Cardiac muscle cell (in vitro differentiated cells and primary cell): ENCODE measurements at places on chromosomes 11 and 22. TPM values are rescaled to one million over a fixed set of nuclear protein-coding genes. Genes with fewer than 3 reads are reported as not detected.

- peak; percentile 80 for DNase-seq
Measured at GRCh38 chr11:90134478-90135003, at the start of gene NAALAD2. Gene NAALAD2 (plus strand): TSS chr11:90134663. CDS start chr11:90134759, 96 bp downstream.

- no peak for DNase-seq
Measured at GRCh38 chr11:111538407-111539114, 2.0 kb upstream of the LAYN start.

DNA sequence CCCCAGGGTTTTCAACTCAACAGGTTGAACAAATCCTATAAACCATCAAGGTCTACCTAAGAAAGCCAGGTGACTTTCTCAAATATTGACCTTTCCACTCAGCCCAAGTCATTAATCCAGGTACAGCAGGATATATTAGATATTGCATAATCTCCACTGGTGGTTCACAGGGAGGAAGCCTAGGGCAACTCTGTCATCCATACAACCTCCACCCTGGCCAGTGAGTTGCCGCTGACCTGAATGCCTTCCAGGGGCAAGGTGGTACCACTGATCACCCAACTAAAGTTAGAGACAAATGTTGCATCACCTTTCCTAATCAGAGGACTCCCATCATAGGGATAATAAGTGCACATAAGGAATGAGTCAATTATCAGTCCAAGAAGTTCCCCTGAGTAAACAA, 22.9 kb downstream of the GUCD1 start:
- DNase-seq, result no peak

The CALCA gene
- not detected in 2 replicates for total RNA-seq

GRCh38 chr11:128476729-128477128, 110.6 kb downstream of the ETS1 start:
- no peak for DNase-seq

The LIF gene
- total RNA-seq, result 0.39 and 1.0 TPM in 2 replicates

DNA sequence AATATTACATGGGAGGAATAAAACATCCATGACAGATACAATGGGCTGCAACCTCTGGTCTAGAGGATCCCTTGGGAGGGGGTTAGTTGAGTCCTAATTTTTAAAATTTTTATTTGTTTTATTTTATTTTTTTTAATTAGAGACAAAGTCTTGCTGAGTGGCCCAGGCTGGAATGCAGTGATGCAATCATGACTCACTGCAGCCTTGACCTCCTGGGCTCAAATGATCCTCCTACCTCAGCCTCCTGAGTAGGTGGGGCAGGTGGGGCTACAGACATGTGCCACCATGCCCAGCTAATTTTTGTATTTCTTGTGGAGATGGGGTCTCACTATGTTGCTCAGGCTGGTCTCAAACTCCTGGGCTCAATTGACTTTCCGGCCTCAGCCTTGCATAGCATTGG, 43.1 kb downstream of the FDX1 start:
- DNase-seq, result peak; percentile 26

GRCh38 chr11:63694596-63694995, 13.3 kb downstream of the RTN3 start:
- no peak for DNase-seq
